ENCODE measurements at places on chromosomes 5 and 9. TPM values are rescaled to one million over a fixed set of nuclear protein-coding genes. Genes with fewer than 3 reads are reported as not detected.

PCDHB10 gene
- 5.8 TPM for polyA plus RNA-seq

DNA sequence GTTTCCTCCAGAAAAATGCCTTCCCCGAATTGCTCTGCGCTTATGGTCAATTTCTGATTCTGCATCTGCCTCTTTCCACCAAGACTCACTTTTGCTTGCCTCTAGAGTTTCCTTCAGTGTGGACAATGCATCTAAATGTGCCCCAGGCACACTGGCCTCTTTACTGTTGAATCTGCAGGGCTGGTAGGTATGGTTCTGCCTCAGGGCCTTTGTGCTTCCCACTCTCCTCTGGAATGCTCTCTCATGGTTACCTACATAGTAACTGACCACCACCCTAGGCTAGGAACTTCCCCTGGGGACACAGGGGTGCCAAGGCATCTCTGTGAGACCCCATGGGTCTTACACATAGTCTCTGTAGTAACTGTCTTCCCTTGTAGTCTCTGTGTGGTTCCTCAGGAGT is 1258.6 kb downstream of the CDH12 start:
- no peak for DNase-seq

IER5L gene
- 15.7 TPM for polyA plus RNA-seq

DNA sequence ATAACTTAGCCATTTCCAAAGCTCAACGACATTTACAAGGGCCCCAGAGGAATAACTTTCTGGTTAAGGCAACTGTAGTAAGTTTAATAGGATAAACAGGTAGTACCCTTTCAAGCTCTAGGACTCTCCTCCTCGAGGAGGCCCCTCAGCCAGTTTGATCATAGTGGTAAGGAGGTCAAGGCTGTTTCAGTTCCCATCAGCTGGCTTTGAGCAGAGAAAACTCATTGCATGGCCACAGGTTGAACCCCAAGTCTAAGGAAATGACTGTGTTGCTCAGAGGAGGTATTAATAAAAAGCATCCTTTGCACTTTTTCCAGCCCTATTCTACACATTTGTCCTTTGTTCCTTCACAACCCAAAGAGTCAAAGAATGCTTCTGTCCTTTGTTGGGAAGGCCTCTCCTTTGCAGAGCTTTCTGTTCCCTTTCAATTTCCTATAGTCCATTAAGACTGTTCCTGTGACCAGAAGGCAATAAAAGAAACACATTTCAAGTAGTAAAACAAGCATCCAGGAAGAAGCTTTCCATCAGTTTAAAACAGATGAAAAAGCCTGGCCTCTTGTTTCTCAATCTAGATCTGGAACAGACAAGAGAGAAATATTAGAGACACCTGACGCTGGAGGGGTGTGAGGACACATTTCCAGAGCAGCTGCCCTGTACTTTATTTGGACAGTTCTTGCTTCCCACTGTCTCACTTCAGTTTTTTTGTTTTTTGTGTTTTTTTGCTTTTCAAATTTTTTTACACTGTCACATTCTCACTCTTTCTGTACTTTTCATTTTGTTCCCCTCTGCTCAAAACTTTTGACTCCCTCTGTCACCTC is 54.1 kb downstream of the PRRC1 start:
- no peak for DNase-seq

GRCh38 chr9:114684036-114684435 is 2.0 kb upstream of the TEX48 start:
- DNase-seq, result no peak

DNA sequence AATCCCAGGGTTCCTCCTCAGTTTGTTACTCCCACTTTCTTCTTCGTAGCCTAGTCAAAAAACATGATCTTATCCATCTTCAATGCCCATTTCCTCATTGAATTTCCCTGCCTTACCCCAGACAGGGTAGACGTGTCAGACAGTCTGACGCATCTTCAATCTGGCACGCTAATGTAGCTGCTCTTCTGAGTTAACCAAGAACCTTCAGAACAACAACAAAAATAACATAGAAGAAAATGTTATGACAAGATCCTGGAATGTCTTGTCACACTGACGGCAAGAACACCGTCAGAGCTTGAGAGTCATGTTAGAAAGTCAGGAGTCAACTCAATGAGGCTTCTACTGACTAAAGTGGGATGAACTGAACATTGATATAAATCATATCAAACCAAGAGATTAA is 122.7 kb upstream of the SPDL1 start:
- DNase-seq, result no peak

TAF11L2 gene
- polyA plus RNA-seq, result not detected

- no peak for DNase-seq
These were observed 59.0 kb downstream of the SCAMP1 start for GRCh38 chr5:78419396-78419795.

DNA sequence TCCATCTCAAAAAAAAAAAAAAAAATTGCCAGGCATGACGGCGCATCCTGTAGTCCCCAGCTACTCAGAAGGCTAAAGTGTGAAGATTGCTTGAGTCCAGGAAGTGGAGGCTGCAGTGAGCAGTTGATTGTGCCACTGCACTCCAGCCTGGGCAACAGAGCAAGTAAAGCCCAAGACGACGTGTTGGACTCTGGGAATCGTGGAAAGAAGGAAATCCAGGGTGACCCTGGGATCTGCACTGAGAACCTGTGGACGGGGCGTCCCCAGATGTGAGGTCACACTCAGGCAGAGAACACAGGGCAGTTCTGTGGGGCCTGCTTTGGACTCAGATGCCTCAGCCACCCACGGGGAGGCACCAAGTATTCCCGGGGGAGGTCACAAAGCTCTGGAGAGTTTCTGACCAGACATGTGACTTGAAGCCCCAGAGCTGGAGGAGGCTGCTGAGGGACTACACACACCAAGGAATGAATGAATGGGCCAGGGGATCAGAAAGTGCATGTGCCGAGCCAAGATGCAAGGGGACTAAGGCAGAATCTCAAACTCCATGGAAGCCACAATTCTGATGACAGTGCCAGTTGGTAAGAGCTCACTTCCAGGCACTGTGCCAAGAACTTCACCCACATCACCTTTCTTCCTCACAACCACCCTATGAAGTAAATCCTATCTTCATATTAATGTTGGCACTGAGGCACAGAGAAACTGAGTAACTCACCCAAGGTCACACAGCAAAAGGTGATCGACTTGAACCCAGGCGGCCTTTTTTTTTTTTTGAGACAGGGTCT is 12.9 kb downstream of the DYNC2I2 start:
- no peak for DNase-seq

GABRG2 gene
- 0.18 TPM for polyA plus RNA-seq

GRCh38 chr9:127503947-127504886 is 52.9 kb downstream of the LRSAM1 start:
- DNase-seq, result no peak

PCDHGA1 gene
- 1.0 TPM for polyA plus RNA-seq

DNA sequence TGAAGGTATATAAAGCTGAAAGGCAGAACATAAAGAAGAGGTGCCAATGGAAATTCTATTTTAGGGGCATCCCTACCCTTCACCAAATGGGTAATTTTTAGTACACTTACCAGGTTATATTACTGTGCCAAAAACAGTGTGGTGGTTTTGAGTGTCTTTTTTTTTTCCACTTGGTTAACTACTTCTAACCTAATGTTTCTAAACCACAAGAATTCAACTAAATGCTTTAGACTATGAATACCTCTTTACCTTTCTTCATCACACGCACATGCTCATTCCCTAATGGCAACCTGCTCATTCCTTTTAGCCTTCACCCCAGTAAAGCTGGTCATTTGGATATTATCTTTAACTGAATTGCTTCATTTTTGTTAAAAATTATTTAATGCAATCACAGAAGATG is 215.6 kb downstream of the PIK3R1 start:
- DNase-seq, result no peak

SLU7 gene
- 62.4 TPM for polyA plus RNA-seq

DNA sequence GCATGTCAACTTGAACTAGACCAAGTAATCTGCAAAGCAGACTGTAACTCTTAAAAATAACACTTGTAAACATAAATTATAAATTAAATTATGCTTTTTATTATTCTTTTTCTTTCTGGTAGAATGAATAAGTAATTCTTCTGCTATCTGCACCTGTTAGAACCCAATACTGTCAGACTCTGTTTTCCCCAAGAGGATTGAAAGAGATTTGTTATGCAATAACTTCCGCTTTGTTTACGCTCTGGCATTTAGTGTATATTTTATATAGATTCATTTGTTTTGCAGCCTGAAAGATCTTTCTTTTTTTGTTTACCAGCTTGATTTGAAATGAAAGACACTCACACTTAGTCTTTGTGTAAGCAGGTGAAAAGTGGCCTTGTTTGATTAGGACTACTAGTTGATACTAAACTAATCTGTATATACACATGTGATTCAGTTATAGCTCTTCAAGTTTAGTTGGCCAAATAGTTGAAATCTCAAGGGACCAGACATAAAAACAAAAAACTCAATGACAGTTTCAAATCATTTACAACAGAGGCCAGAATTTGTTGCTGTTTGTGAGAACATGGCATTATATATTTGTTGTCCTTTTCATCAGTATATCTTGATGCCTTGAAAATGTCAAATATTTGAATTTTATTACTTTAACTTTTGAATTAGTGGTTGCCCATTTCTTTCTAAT is 155.8 kb downstream of the PBX3 start:
- no peak for DNase-seq

- DNase-seq, result no peak
These were observed 48.9 kb downstream of the JMY start for GRCh38 chr5:79284846-79285245.

- DNase-seq, result no peak
These were observed 534.7 kb downstream of the CDH10 start for GRCh38 chr5:24110004-24110615.

GRCh38 chr5:148939676-148940075 is 113.3 kb downstream of the ADRB2 start:
- DNase-seq, result no peak

LCN6 gene
- not detected for polyA plus RNA-seq

TAF7 gene
- 136 TPM for polyA plus RNA-seq

DNA sequence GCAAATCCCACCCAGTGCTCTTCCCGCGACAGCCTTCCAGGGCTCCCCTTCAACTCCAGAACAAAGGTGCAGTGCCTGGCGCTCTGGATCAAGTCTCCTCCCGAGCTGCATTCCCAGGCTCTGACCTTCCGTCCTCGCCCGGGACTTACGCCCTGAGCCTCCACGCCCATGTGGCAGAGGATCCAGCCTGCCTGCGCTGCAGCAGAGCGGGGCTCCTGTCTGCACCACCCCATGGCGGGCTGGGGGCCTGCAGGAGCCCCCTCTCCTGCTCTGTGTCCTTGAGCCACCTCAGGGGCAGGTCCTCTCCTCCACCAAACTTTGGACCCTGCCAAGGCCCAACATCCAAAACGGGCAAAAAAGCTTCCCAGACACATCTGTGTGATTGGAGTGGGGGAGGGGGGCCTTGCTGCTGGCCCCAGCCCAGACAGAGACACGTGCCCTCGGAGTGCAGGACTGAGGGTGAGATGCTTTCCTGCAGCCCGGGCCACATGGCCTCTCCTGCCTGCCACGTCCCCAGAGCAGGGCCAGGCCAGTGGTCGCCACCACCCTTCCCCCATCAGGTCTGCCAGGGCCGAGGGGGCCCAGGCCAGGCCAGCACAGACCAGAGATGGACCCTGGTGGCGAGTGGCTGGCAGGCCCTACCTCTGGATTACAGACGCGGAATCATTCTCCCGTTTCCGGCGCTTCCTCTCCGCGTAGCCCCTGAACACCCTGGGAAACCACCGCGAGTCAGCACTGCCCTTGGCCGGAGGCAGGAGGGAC is 4.4 kb downstream of the NSMF start:
- DNase-seq, result no peak

- DNase-seq, result no peak
These were observed 52.3 kb upstream of the ICE1 start for GRCh38 chr5:5370059-5370774.

CETN3 gene
- polyA plus RNA-seq, result 67.8 TPM

GRCh38 chr5:109876030-109876725 is 186.5 kb downstream of the MAN2A1 start:
- no peak for DNase-seq

PCDHGA6 gene
- 5.7 TPM for polyA plus RNA-seq

DNA sequence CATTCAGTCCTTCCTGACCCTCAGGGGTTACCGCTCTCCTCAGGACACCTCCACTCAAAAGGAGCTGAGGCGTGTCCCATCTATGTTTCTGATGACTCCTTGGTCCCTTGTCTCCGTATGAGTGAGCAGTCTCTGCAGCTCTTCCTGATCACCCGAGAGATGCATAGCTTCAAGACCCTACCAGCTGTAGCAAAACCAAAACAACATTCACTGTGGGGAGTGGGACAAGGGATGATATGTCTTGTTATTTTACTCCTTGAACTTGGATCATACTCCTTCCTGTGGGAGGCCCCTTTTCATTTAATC is 14.4 kb downstream of the GLDC start:
- no peak for DNase-seq

DNA sequence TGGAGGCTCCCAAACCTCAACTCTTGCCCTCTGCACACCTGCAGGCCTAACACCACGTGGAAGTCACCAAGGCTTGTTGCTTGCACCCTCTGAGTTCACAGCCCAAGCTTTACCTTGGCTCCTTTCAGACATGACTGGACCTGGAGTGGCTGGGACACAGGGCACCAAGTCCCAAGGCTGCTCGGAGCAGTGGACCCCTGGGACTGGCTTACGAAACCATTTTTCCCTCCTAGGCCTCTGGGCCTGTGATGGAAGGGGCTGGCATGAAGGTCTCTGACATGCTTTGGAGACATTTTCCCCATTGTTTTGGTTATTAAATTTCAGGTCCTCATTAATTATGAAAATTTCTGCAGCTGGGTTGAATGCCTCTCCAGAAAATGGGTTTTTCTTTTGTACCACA is 994.4 kb upstream of the NUDT12 start:
- DNase-seq, result no peak

CDC20B gene
- 0.64 TPM for polyA plus RNA-seq

DNA sequence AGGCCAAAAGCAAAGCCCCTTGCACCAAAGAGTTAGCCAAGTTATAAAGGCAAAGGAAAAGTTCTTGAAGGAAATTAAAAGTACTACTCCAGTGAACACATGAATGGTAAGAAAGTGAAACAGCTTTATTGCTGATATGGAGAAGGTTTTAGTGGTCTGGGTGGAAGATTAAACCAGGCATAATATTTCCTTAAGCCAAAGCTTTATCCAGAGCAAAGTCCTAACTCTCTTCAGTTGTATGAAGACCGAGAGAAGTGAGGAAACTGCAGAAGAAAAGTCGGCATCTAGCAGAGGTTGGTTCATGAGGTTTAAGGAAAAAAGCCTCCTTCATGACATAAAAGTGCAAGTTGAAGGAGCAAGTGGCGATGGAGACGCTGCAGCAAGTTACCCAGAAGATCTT is 3.1 kb upstream of the NUDT12 start:
- DNase-seq, result no peak

GRCh38 chr9:24051587-24051986 is 225.5 kb upstream of the ELAVL2 start:
- no peak for DNase-seq

ARAP3 gene
- polyA plus RNA-seq, result 17.6 TPM

All from left renal cortex interstitium (tissue), 4 donors.